ENCODE measurements at places on chromosomes 5 and 9.
A peak's percentile ranks its signal among the peaks of the same experiment; 100 is the strongest.

- no peak for DNase-seq
Observed at GRCh38 chr5:83924891-83925290, 204.2 kb upstream of the HAPLN1 start.

DNA sequence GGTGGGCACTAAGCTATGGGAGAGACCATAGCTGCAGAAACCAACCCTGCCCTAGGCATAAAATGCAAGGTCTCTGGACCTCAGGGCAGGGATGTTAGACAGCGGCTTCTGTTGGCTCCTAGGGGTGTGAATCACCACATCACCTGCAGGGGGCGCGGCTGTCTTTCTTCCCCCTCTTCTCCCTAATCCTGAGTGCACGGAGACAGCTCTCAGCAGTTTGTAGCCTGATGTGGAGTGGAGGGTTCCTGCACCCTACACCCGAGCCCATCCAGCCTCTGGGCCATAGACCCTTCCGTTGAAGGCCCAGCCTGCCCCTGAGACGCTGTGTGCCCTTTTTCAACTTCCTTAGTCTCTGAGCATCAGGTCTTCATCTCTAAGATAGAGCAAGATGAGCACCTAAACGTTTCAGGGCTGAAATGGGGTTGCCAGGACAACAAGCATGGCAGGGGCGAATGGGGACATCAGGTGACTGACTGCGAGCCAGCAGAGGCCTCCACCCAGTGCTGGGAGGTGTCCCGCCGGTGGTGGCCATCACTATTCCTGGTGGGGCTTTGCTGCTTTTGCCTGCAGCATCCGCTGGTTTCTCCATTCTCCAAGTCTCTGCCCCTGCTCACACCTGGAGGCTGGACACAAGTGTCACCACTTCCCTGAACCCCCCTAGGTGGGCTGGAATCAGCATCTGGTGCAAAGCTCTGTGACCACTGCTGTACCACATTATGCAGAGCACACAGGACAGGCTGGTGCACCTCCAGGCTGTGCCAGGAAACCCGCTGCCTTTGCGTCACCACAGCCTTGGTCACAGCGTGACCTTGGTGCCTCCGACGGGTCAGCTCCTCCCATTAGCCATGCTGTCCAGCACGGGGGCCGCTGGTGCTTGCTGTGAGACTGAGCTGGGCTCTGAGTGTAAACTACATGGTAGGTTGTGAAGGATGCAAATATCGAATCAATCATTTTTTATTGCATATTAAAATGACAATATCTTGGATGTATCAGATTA is 2.5 kb upstream of the SEC16A start:
- DNase-seq: peak; percentile 89

- no peak for DNase-seq
Observed at GRCh38 chr5:165139262-165139661, 1633.8 kb downstream of the MAT2B start.

DNA sequence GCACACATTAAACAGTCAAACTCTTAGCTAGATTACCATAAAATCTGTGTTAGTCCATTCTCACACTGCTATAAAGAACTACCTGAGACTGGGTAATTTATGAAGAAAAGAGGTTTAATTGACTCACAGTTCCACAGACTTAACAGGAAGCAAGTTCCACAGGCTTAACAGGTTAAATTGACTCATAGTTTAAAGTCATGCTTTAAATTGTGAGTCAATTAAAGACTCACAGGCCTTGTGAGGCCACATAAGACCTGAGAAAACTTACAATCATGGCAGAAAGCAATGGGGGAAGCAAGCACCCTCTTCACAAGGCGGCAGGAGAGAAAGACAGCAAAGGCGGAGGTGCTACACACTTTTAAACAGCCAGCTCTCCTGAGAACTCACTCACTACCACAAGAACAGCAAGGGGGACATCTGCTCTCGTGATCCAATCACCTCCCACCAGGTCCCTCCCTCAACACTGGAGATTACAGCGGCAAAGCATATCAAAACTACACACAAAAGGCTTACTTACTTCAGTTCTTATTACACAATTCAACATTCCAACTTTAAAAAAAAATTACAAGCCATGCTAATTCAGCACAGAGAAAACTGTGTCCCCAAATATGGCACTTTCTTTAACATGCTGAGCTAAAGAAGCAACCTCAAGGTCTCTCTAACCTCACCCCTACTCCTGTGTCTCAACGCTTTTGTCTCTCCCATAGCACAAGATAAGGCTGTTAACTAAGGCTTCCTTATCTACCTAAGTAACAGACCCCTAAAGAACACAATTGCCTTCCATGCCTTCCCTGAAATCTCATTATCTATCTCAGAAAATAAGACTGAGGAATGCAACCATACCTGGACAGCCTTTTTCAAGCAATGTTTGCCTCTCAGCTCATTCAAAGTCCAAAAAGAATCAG is 805.1 kb downstream of the NR2F1-AS1 start:
- no peak for DNase-seq

GRCh38 chr5:149264439-149265067 is 7.1 kb upstream of the AFAP1L1 start:
- DNase-seq: no peak

DNA sequence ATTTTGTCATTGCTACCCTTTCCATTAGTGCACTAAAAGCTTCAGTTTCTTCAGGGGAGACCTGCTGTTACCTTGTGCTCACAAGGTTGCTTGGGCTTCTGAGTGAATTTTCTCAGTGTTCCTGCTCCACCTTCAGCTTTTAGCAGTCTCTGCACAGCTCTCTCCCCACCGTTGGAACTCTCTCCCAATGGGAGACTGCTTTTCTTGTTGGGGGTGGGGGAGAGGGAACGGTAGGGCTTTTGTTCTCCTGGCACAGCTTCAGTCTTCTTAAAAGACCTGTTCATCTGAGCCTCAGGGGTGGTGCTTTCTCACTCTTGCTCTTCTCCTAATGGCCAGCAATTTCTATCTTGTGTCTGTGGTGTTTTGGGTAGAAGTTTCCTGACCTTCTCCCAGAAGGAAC is 915.7 kb downstream of the EFNA5 start:
- no peak for DNase-seq

DNA sequence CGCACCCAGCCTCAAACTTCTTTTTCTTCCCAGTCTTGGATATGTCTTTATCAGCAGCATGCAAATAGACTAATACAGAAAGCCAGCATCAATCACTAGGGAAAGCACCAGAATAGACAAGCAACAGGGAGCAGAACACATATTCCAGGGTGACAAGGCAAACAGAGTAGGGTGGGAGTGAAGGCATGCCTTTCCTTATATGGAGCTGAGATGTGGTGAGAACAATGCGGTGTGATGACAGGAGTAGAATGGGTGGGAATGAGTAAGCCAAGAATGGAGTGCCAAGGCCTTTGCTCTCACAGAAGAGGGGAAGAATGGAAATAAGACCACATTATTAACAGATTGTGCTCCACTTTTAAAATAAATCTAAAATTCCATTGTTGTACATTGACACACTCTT is 115.6 kb downstream of the CETN3 start:
- DNase-seq: no peak

- DNase-seq: peak; percentile 40
Observed at GRCh38 chr9:95458666-95459065, 58.1 kb downstream of the PTCH1 start.

DNA sequence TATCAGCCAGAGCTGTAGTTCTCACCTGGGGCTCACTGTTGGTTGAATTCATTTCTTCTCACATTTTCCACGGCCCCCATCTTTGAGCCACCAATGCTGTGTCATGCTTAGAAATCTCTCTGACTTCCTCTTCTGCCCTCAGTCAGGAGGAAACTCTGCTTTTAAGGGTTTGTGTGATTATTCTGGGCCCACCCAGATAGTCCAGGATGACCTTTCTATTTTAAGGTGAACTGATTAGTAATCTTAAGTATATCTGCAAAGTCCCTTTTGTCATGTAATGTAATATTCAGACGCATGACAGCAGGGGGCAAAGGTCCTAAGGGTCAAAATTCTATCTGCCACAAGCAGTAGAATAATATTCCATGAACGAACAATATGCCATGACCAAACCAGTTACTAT is 88.4 kb downstream of the AK8 start:
- DNase-seq: no peak

DNA sequence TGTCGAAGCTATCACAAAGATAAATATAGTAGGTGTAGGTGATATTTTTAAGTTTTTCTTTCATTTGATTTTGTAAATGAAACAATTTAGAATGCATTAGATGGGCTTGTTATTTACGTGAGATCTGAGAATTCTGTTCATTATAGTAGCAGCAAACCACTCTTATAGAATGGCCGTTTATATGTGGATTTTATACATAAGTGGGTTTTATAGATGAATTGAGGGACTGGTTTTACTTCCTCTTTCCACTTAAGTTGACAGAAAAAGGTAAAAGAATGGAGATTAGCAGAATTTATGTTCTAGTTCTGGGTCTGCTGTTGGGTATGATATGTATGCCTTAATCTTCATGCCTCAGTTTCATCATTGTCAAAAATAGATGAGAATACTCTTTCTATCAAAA is 5.6 kb downstream of the RMI1 start:
- no peak for DNase-seq

DNA sequence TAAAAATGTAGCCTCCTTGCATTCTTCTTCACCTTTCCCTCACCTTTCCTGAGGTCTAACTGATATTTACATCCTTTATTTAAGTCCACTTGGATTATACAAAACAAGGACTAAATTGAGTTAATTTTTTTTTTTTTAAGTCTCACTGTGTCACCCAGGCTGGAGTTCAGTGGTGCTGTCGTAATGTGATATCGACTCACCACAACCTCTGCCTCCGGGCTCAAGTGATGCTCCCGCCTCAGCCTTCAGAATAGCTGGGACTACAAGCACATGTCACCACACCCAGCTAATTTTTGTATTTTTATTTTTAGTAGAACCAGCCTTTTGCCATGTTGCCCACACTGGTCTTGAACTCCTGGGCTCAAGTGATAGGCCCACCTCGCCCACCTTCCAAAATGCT is 195.3 kb downstream of the BNC2 start:
- no peak for DNase-seq

- DNase-seq: no peak
Observed at GRCh38 chr9:71690689-71691435, 77.5 kb downstream of the CEMIP2 start.

DNA sequence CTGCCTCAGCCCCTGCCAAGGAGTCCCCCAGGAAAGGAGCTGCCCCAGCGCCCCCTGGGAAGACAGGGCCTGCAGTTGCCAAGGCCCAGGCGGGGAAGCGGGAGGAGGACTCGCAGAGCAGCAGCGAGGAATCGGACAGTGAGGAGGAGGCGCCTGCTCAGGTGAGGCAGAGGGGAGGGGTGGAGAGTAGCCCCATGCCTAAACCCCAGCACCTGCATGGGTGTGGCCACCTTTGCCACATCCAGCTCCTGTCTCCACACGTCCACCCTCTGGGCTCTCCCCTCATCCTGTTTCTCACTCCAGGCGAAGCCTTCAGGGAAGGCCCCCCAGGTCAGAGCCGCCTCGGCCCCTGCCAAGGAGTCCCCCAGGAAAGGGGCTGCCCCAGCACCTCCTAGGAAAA is 17.2 kb downstream of the TCOF1 start:
- DNase-seq: no peak

GRCh38 chr5:171858303-171858702 is 72.7 kb downstream of the SMIM23 start:
- DNase-seq: no peak

GRCh38 chr5:158869092-158869491 is 230.6 kb downstream of the EBF1 start:
- no peak for DNase-seq

DNA sequence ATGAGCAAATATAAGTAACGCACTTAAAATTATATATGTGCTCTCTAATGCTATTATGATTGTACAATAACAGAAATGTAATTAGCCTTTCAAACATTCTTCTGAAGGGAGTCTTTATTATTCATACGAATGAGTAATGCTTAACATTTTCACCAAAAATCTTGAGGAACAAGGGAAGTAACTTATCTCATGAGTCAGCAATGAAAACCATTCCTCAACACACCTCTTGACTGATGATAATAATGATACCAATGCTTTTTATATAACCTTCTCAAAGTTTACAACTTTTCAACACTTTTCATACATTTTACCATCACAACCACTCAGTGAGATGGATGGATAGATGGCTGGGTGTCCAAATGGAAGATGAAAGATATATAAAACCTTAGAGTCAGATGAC is 369.3 kb downstream of the BNC2 start:
- no peak for DNase-seq

- no peak for DNase-seq
Observed at GRCh38 chr5:109681763-109682162, 8.0 kb upstream of the MAN2A1 start.

DNA sequence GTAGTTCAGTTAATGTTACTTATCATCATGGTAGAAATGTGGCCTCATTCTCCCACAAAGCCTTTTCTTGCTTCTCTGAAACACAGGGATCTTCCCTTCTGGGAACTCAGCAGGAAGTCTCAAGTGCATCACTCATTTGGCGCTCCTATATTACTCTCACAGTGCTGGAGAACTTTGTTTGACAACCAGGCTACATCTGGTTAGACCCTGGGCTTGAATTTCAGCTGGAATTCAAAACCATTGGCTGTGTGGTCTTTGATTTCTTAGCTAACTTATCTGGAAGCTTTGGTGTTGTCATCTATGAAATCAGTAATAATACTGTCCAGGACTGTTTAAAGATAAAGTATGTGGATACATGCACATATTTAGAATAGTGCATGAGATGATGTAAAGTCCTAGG is 1777.1 kb downstream of the MAT2B start:
- no peak for DNase-seq

DNA sequence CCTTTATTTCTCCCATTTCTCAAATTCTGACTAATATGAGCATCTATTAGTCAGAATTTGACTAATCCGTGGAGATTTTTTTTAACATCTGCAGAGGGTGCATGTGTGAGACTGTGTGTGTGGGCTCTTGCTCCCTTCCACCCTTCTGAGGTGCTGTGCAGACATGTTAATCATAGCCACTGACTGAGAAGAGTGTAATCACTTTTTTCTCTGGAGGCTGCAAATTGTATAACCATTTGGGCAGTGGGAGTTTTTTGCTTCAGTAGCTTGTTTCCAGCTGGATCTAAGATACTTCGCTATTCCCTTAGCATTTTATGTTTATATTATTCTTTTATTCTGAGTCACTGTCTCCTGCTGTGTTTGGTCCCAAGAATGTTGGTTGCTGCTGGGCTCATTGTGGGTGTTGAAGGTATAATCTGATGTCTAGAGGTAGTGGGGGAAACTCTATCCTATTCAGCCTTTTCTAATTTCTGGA is 66.2 kb downstream of the ARHGEF28 start:
- DNase-seq: no peak

GRCh38 chr9:115194216-115194615 is 76.3 kb upstream of the TNC start:
- DNase-seq: no peak
